ENCODE measurements at places on chromosomes 11 and 22. TPM values are rescaled to one million over a fixed set of nuclear protein-coding genes. Genes with fewer than 3 reads are reported as not detected.

INS gene
- not detected for total RNA-seq

BSX gene
- total RNA-seq, result not detected

DNA sequence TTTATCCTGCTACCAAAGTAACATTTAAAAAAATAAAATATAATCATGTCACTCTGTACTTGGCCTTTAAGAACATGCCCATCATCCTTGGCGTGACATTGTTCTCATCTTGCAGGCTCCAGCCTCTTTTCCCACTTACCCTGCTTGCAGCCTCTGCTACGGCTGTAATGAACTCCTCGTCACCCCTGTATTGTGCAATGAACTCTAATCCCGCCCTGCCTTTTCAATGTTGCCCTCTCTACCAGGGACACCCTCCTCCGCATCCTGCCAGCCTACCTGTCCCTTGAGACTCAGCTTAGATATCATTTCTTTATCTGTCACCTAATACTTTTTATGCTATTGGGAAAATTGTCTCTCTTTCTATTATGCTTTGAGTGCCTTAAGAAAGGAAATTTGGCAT is 12.6 kb upstream of the MMP20 start:
- no peak overlapping the region for H3K4me3 ChIP-seq
- H3K36me3 ChIP-seq, result no peaks in the 10 kb centered on the region
- no peak overlapping the region for H3K27ac ChIP-seq
- no peaks in the 10 kb centered on the region for H3K27me3 ChIP-seq
- DNase-seq, result no peak

DNA sequence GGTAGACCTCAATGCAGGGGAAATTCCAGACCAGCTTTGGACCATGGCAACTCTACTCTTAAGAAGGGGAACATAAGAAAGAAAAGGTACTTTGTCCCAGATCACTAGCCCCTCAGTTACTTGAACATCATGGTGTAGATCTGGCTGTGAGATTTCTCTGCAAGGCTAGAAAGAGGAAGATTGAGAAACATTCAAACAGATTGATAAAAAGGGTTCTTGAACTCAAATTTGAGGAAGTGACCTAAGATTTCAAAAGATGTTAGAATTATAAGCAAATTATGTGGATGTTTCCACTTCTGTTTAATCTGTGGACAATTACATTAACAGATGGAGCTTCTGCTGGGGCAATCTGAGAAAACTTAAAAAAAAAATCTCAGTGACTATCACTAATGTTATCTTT is 21.8 kb upstream of the UPB1 start:
- no peak overlapping the region for H3K27ac ChIP-seq
- no peak for DNase-seq
- H3K4me1 ChIP-seq, result no peaks in the 10 kb centered on the region
- H3K4me3 ChIP-seq, result no peak overlapping the region
- no peaks in the 10 kb centered on the region for H3K27me3 ChIP-seq
- H3K36me3 ChIP-seq, result no peaks in the 10 kb centered on the region

- H3K4me1 ChIP-seq, result no peaks in the 10 kb centered on the region
- no peak for DNase-seq
Measured at GRCh38 chr11:119130662-119131061, 9.3 kb downstream of the HINFP start.
